Progenitor cell of endocrine pancreas (in vitro differentiated cells): ENCODE measurements at places on chromosomes 13 and 19. TPM values are rescaled to one million over a fixed set of nuclear protein-coding genes. Genes with fewer than 3 reads are reported as not detected.

MLNR gene
- total RNA-seq, result 0.24 and 0.31 TPM in 2 replicates

KLK3 gene
- not detected in 2 replicates for total RNA-seq

ZNF492 gene
- total RNA-seq, result not detected in 2 replicates

LMTK3 gene
- total RNA-seq, result 11.4 and 12.7 TPM in 2 replicates

SAFB2 gene
- total RNA-seq, result 95.4 and 107 TPM in 2 replicates

SIGLEC10 gene
- not detected in 2 replicates for total RNA-seq

- H3K27me3 ChIP-seq, result no peaks in the 10 kb centered on the region
- H3K36me3 ChIP-seq, result peaks cover 9% of the 10 kb centered on the region
- H3K4me1 ChIP-seq, result no peaks in the 10 kb centered on the region
- no peak for DNase-seq
- no peak overlapping the region for H3K4me3 ChIP-seq
Measured at GRCh38 chr19:29953352-29954247, 11.6 kb downstream of the URI1 start.

- H3K27me3 ChIP-seq, result no peaks in the 10 kb centered on the region
- DNase-seq, result no peak
- H3K4me1 ChIP-seq, result peaks cover 6% of the 10 kb centered on the region
- H3K36me3 ChIP-seq, result peaks cover 4% of the 10 kb centered on the region
- no peak overlapping the region for H3K27ac ChIP-seq
- no peak overlapping the region for H3K4me3 ChIP-seq
Measured at GRCh38 chr13:45199711-45200110, 1.1 kb downstream of the KCTD4 start.

GRCh38 chr19:13796301-13797057 lies 1.2 kb downstream of the ZSWIM4 start:
- no peak for DNase-seq
- peak overlapping the region; percentile 94 for H3K27ac ChIP-seq
- H3K36me3 ChIP-seq, result peaks cover 10% of the 10 kb centered on the region
- H3K4me3 ChIP-seq, result peak overlapping the region; percentile 84

DNA sequence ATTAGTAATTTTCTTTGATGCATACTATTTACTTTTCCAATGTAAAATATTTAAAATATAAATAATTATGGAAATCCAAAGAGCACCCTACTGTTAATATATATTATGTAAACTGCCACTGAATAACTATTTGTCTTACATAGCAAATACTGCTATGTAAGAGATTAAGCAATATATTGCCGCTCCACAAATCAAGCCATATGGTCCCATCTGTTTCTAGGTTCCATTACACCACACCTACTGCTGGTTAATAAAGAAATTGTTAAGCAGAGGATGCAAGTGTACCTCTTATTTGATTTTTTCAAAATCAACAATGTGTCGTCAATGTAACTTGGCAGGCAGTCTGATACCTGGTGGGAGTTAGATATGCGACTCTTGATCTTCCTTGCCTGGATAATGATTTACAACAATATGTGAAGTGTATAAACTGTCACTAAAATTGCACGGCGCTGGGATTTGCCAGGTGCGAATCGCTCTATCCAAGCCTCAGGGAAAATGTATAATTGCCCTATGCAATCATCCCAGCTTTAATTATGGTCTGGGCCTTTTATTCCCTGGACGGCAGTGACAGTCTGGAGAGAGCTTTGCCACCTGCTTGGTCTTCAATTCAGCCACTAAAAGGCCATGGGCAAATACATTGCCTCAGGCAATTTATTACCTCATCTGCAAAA lies 16.0 kb downstream of the SMAD9 start:
- H3K4me1 ChIP-seq, result peaks cover 12% of the 10 kb centered on the region
- peak overlapping the region; percentile 18 for H3K27ac ChIP-seq
- no peak for DNase-seq
- peaks cover 6% of the 10 kb centered on the region for H3K36me3 ChIP-seq

GRCh38 chr13:44281252-44282000 lies 92.2 kb upstream of the SERP2 start:
- H3K27me3 ChIP-seq, result peaks cover 9% of the 10 kb centered on the region
- no peak overlapping the region for H3K27ac ChIP-seq
- H3K36me3 ChIP-seq, result no peaks in the 10 kb centered on the region
- H3K4me3 ChIP-seq, result no peak overlapping the region

GRCh38 chr13:91056746-91057145 lies 290.7 kb upstream of the MIR17HG start:
- no peak overlapping the region for H3K27ac ChIP-seq
- no peak for DNase-seq
- no peaks in the 10 kb centered on the region for H3K4me1 ChIP-seq
- H3K4me3 ChIP-seq, result no peak overlapping the region
- H3K36me3 ChIP-seq, result no peaks in the 10 kb centered on the region

- peaks cover 8% of the 10 kb centered on the region for H3K27me3 ChIP-seq
- H3K4me1 ChIP-seq, result peaks cover 3% of the 10 kb centered on the region
- no peak for DNase-seq
- no peak overlapping the region for H3K27ac ChIP-seq
- H3K4me3 ChIP-seq, result no peak overlapping the region
Measured at GRCh38 chr19:43760941-43761340, 6.2 kb upstream of the SMG9 start.

DNA sequence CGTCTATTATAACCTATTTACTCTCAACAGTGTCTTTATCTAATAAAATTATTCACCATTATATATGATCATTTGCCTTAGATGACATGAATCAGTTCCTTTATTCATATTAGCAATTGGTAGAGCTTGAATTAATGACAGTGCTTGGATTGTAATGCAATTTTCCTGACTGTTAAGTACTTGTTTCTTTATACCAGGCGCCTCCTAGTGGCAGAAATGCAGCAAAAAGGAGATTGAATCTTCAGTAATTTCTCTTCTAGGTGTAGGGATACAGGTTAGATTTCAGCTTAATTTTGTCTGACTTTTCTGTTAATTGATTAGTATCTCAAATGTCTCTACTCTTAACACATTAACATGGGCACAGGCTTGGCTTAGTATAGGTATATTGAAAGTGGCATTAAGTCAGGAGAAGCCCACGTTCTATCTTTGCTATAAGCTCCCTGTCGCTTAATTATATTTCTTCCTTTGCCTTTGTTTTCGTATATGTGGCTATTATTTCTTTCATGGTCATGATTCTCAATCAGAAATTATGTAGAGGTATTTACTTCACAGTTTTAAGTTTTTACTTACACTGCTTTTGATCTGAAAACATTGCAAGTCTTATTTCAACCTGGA lies 9.1 kb upstream of the LHFPL6 start:
- H3K27ac ChIP-seq, result no peak overlapping the region
- peaks cover 23% of the 10 kb centered on the region for H3K27me3 ChIP-seq
- no peaks in the 10 kb centered on the region for H3K36me3 ChIP-seq
- H3K4me1 ChIP-seq, result no peaks in the 10 kb centered on the region
- no peak overlapping the region for H3K4me3 ChIP-seq

DNA sequence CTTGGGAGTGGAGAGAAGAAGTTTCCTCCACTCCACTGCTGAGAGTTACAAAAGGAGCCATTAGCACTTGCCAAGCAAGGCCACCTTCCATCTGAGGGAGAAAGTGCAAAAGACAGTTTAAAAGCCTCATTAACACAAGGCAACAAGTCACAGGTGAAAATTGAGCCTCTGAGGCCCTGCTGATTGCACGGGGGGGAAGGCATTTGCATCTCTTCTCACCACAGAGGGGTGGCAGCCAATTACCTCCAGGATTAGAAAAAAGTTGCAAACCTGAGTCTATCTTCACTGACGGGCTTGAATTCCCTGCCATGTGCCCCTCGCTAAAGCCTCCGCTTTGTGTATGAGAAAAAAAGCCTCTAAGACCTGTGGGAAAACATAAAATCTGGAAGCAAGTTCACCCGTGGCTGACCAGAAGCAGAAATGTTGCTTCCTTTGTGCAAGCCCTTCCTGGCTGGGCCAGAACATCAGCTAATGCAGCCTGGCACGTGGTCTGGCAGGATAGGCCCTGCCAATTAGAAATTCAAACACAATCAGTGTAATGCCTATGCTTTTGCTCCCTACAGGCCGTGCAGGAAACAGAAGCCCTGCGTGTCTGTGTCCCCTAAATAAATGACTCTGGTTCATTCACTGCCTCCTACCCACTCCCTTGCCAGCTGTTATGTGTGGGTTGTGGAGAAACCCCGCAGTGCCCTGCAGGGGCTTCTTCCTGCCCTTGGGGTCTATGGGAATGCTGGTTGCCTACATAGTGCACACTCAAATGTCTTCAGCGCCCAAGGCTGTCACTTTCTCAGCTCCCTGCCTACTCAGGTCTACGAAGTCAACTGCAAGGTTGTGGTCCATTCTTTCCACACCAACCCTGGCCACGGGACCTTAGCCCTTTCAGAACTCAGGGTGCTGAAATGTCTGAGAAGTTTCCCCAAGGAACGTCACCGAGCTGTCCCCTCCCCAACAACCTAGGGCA lies 150.2 kb downstream of the UQCRFS1 start:
- no peak overlapping the region for H3K27ac ChIP-seq
- no peak overlapping the region for H3K4me3 ChIP-seq
- DNase-seq, result no peak

DNA sequence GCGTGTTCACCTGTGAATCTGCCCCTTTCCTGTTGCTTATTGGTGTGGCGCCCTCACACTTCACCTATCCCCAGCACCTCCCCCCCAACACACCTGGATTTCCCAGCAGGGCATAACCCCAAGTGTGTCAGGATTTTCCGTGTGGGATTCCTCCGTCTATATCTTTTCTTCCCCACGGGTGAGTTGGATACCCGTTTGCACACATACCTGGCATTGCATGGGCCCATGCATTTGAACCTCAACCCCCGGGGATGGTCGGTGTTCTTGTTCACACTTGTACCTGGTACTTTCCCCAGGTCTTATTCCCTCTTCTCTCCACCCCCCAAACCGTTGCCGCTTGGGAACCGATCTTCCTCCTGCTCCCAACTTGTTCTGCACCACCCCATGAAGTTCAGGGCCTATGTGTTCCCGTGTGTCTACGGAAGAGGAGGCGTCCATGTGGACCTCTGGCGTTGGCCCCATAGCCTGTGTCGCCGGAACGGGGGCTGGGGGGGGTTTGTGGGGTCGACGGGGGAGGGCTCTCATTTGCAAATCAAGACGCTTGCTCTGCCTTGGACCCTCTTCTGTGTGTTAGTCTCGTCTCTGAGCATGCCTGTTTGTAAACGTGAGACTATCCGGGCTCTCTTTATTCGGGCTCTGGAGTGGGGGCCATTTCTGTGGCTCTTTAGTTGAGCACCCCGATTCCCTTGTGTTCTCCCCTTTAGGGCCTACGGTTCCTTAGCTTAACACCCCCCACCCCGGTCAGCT lies 1.7 kb downstream of the PRR12 start:
- H3K27me3 ChIP-seq, result no peaks in the 10 kb centered on the region
- DNase-seq, result no peak
- H3K4me3 ChIP-seq, result peak overlapping the region; percentile 89
- H3K36me3 ChIP-seq, result peaks cover 9% of the 10 kb centered on the region
- peaks cover 17% of the 10 kb centered on the region for H3K4me1 ChIP-seq

- no peaks in the 10 kb centered on the region for H3K27me3 ChIP-seq
- H3K36me3 ChIP-seq, result no peaks in the 10 kb centered on the region
- no peak for DNase-seq
- no peak overlapping the region for H3K27ac ChIP-seq
- H3K4me1 ChIP-seq, result peaks cover 6% of the 10 kb centered on the region
Measured at GRCh38 chr13:83088858-83089257, 793.4 kb downstream of the SLITRK1 start.

DNA sequence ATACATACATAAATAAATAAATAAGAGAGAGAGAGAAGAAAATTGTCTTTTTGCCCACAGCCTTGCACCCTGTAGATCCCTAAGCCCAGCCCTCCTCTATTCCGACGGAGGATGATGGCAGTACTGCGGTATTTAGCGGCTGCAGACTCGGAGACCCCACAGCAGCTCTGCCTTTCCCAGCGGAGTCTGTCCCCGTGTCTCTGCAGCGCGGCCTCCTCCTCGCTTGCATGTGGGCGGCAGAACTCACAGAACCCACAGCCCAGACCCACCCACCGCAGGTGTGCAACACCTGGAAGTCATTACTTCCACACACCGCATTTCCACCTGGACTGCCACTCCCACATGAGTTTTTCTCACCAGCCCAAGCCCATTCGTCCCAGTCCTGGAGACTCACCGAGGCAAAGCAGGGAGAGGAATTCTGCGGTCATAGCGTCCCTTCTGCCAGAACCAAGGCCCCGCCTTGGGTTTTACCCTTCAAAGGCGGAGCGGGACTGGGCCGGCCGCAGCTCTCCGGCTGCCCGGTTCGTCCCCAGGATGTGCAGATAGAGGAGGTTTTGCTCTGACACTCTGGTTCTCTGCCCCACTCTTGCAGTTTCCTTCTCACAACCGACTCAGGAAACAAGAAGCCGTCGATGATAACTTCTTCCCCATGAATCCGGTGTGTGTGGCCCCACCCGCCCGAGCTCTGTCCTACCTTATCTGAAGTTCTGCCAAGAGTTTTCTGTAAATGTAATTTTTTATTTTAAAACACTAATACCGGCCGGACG lies at the start of gene VSTM1:
VSTM1 (minus strand) TSS at position 548 of the 767 bp plus-strand sequence; CDS start at position 428, 120 bp downstream.
- H3K27me3 ChIP-seq, result peaks cover 16% of the 10 kb centered on the region
- H3K27ac ChIP-seq, result no peak within 1 kb of the TSS
- H3K4me3 ChIP-seq, result no peak within 1 kb of the TSS
- DNase-seq, result no peak

- peaks cover 15% of the 10 kb centered on the region for H3K27me3 ChIP-seq
- peaks cover 2% of the 10 kb centered on the region for H3K4me1 ChIP-seq
- no peaks in the 10 kb centered on the region for H3K36me3 ChIP-seq
- no peak for DNase-seq
Measured at GRCh38 chr19:55540619-55541018, 3.7 kb upstream of the SBK2 start.

DNA sequence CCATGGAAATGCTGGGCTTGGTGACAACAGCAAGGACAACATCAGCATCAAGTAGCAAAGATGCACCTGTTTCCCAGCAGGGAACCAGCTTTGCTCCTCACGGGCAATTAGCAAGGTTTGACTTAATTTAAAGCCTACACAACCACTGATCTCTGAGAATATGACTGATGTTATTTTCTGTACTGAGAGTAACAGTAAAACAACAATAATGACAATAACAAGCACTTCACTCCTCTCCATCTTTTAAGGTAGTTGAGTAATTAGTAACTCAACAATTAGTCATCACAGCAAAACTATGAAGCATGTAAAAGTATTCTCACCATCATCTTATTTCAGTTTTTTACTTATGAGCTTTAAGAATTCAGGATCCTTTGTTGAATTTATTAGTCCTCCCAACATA lies 37.3 kb downstream of the ENOX1 start:
- no peaks in the 10 kb centered on the region for H3K27me3 ChIP-seq
- no peak overlapping the region for H3K27ac ChIP-seq
- peaks cover 1% of the 10 kb centered on the region for H3K4me1 ChIP-seq
- DNase-seq, result no peak
- no peak overlapping the region for H3K4me3 ChIP-seq

- H3K27me3 ChIP-seq, result no peaks in the 10 kb centered on the region
- no peaks in the 10 kb centered on the region for H3K4me1 ChIP-seq
- H3K36me3 ChIP-seq, result peaks cover 2% of the 10 kb centered on the region
- no peak overlapping the region for H3K4me3 ChIP-seq
- no peak overlapping the region for H3K27ac ChIP-seq
Measured at GRCh38 chr19:15564534-15565168, 50.4 kb upstream of the CYP4F8 start.

DNA sequence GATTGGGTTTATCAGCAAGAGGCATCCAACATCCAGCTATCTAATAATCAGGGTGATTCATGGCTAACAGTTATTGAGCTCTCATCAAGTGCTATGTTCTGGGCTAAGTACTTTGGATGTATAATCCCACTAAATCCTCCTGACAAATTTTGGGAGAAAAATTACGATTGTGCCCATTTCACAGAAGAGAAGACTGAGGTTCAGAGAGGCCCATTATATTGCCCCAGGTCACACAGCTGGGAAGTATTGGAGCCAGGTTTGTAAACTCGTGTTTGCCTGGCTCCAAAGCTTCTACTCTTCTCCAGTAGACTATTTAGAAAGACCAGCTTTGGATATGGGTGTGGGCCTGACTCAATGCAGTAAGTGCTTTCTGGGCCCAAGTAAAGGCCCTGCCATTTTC lies 20.9 kb upstream of the CALM3 start:
- H3K4me3 ChIP-seq, result no peak overlapping the region
- peaks cover 2% of the 10 kb centered on the region for H3K36me3 ChIP-seq
- H3K27ac ChIP-seq, result no peak overlapping the region
- H3K27me3 ChIP-seq, result peaks cover 3% of the 10 kb centered on the region
- no peak for DNase-seq
- no peaks in the 10 kb centered on the region for H3K4me1 ChIP-seq
